ENCODE measurements at places on chromosomes 5 and 9.

- DNase-seq = no peak
Observed at GRCh38 chr5:61603211-61603908, 271.3 kb downstream of the ZSWIM6 start.

DNA sequence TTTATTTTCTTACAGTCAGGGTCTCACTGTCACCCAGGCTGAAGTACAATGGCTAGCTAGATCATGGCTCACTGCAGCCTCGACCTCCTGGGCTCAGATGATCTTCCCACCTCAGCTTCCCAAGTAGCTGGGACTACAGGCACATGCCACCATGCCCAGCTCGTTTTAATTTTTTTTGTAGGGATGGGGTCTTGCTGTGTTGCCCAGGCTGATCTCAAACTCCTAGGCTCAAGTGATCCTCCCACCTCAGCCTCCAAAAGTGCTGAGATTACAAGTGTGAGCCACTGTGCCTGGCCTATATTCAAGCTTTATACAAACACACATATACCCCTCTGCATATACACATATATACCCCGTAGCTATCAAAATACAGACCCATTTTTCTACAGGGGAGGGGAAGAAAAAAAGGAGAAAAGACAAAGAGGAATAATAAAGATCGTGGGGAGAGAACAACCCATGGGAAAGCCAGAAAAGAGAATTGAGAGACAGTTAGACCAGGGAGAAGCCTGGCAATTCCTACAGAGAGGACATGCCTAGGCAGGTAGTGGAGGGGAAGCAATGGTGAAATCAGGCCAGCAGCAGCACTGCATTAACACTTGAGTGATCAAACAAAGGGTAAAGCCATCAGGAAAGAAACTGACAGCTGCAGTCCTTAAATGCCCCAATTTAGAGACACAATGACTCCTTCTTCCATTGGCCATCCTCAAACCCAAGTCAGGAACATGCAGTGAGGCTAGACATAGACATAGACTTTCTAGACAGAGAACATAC lies 102.7 kb downstream of the EFNA5 start:
- no peak for DNase-seq

GRCh38 chr9:97710356-97711222 lies 13.4 kb upstream of the XPA start:
- DNase-seq = peak; percentile 73

GRCh38 chr5:157186309-157187045 lies 5.8 kb downstream of the ITK start:
- DNase-seq = no peak

DNA sequence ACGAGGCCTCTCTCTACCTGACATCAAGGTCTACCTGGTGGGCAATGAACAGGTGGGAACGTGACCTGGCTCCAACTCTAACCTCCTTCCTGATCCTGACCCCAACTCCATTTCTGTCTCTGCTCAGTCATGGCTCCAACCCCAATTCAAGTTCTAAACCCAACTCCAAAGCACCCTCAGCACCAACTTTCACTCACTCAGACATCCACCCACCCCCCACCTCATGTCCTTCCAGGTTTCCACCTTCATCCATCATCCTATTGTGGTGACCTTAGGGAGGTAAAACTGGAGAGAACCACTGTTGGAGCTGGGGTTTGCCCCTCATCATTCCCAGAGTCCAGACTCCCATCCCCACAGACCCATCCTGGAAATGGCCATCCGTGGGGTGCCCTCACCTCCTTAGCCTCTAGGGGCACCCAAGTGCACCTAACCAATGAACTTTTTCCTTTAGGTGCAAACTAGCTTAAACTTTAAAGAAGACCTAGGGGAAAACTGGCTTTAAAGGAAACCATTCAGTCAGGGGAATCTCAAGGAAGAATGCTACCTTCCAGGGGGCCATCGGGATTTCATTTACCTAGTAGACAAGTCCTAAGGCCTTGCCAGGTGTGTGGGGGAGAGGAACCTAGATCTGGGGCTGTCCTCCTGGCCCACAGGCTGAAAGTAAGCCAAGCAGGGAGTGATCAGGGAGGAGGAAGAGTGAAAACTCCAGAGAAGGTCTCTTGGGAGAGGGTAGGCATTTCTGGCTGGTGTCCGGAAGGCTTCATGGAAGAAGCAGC lies 11.3 kb downstream of the RGS14 start:
- DNase-seq = peak; percentile 26

- DNase-seq = peak; percentile 64
Observed at GRCh38 chr9:77421506-77422265, 226.4 kb downstream of the GNA14 start.
